Muscle of arm (tissue), 14 donors: ENCODE measurements at places on chromosomes 7 and 10. TPM values are rescaled to one million over a fixed set of nuclear protein-coding genes. Genes with fewer than 3 reads are reported as not detected.
A peak's percentile ranks its signal among the peaks of the same experiment; 100 is the strongest.

The GBF1 gene
- 47.8 TPM for polyA plus RNA-seq

The HTR7 gene
- 0.21 TPM for polyA plus RNA-seq

The OR13A1 gene
- polyA plus RNA-seq: not detected

The AASS gene
- polyA plus RNA-seq: 17.4 TPM

The UNCX gene
- polyA plus RNA-seq: not detected

- no peak for DNase-seq
These were observed 134.5 kb downstream of the PKD1L1 start for GRCh38 chr7:47813620-47814260.

- DNase-seq: no peak
These were observed 30.1 kb upstream of the POT1 start for GRCh38 chr7:124959676-124960075.

DNA sequence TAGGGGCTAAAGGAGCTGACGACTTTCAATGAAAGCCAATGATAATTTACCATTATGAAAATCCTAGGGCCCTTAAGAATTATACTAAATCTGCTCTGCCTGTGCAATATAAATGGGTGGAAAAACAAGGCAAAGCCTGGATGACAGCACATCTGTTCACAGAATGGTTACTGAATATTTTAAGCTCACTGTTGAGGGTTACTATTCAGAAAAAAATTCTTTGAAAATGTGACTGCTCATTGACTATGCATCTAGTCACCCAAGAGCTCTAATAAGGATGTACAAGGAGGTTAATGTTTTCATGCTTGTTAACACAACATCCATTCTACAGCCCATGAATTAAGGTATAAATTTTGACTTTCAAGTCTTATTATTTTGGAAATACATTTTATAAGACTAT lies 8.9 kb downstream of the DKK1 start:
- DNase-seq: no peak

- no peak for DNase-seq
These were observed 567 bp upstream of the EPO start for GRCh38 chr7:100719523-100720278.

DNA sequence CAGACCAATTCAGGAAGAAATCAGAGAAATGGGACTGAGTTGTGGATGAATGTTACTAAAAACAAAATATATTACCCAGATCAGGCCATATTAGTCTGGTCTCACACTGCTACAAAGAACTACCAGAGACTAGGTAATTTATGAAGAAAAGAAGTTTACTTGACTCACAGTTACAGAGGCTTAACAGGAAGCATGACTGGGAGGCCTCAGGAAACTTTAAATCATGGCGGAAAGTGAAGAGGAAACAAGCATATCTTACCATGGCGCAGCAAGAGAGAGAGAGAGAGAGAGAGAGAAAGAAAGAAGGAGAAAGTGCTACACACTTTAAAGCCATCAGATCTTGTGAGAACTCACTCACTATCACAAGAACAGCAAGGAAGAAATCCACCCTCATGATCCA lies 636.8 kb upstream of the GRM3 start:
- no peak for DNase-seq

DNA sequence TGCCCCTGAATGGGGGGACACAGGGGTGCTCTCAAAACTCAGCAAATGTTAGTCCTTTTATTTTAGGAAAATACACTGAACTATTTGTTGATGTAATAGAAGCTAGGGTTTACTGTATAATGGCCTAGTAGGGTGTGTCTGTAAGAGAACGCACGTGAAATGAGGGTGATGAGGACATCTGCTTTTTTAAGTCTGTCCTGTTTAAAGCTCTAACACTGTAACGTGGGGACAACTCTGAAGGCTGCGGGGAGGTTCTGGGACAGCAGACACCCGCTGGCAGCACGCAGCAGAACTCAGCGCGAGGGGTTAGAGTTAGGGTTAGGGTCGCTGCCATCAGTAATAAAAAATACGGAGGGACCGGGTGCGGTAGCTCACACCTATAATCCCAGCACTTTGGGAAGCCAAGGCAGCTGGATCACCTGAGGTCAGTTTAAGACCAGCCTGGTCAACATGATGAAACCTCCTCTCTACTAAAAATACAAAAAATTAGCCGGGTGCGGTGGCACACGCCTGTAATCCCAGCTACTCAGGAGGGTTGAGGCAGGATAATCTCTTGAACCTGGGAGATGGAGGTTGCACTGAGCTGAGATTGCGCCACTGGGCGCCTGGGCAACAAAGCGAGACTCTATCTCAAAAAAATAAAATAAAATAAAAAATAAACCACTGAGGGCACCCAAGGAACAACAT lies 98.0 kb downstream of the CTBP2 start:
- no peak for DNase-seq

GRCh38 chr10:99661377-99661763 lies 2.1 kb downstream of the ENTPD7 start:
- DNase-seq: no peak

- DNase-seq: no peak
These were observed 152.1 kb downstream of the HIBADH start for GRCh38 chr7:27510541-27510940.

DNA sequence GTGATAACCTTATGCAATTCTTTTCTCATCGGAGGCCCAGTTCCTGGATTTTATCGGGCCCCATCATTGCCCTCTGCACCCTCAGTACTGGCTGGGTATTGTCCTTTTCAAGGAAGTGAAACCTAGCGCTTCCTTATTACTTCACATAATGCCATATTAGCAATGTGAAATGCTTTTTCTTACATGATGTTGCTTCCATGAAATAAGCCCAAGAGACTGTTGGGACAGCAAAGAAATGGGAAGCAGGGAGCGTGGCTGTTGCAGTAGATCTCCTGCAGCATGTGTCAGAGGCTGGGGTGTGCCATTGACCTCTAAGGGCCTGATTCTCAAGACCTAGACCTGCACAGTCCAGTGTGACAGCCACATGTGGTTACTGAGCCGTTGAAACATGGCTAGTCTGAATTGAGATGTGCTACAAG lies 8.1 kb downstream of the CHN2 start:
- no peak for DNase-seq

- DNase-seq: no peak
These were observed 29.7 kb downstream of the TMEM248 start for GRCh38 chr7:66950763-66951162.

DNA sequence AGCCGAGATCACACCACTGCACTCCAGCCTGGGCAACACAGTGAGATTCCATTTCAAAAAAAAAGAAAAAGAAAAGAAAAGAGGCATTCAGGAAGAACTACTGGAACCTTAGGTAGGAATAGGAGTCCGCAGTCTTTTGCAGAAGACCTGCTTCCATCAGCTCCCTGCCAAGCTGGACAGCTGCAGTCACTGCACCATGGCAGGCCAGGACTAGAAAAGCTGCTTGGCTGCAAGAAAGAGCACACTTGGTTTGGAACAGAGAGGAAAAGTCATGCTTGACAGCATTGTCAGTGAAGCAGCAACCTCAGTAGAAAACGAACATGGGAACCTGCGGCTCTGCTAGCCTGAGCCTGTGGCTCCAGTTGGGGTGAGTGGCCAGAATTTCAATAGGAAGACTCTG lies 104.3 kb downstream of the MARCHF5 start:
- no peak for DNase-seq

DNA sequence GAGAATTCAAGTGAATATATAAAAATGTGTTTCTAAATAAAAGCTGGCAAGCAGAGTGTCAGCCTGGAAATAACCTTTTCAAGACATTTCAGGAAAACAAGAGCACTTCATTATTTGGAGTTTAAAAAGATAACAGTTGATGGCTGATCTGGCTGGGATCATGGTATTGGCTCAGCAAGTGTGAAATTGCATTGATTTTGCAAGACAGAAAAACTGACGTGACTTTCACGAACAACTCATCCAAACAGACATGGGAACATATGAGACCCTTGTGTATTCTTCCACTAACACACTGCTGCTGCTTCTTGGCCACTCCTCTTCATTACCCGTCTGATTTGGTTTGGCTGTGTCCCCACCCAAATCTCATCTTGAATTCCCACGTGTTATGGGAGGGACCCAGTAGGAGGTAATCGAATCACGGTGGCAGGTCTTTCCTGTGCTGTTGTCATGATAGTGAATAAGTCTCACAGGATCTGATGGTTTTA lies 108.5 kb downstream of the RAB18 start:
- DNase-seq: peak; percentile 57

- no peak for DNase-seq
These were observed 1.3 kb upstream of the C10orf67 start for GRCh38 chr10:23345861-23346260.

DNA sequence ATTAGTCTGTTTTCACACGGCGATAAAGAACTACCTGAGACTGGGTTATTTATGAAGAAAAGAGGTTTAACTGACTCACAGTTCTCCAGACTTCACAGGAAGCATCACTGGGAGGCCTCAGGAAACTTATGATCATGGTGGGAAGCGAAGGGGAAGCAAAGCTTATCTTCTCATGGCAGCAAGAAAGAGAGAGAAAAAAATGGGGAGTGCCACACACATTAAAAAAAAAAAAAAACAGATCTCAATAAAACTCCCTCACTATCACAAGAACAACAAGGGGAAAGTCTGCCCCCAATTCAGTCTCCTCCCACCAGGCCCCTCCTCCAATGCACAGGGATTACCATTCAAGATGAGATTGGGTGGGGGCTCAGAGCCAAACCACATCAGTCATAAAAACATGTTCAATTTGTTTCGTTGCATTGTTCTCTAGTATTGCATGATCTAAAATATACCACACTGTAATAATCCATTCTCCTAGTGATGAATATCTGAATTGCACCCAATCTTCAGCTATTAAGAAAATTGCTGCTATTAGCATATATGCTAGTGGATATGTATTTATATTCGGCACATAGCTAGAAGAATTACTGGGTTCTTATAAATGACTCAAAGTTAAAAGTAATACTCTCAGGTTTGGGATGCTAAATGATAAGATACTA lies 328.9 kb upstream of the KCND2 start:
- no peak for DNase-seq

GRCh38 chr10:99161165-99161564 lies 74.5 kb downstream of the HPSE2 start:
- no peak for DNase-seq

DNA sequence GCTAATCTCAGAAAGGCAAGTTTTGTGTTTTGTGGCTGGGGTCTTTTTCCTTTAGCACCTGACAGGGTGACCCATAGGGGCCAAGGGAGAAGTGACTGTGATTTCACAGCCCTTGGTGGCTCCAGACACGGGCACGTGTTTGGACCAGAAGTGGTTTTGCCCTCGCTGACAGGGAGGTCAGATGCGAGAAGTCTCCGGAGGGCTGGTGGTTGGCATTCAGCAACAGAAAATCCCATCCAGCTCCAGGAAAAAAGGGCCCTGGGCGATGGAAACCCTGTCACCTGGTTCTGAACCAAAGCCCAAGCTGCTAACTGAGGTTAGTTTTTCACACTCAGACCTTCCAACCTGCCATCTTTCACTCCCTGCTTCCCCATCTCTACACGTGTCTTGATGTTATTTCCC lies 272.9 kb downstream of the TRIL start:
- DNase-seq: no peak

- no peak for DNase-seq
These were observed 6.9 kb downstream of the ABCB8 start for GRCh38 chr7:151035026-151035717.

DNA sequence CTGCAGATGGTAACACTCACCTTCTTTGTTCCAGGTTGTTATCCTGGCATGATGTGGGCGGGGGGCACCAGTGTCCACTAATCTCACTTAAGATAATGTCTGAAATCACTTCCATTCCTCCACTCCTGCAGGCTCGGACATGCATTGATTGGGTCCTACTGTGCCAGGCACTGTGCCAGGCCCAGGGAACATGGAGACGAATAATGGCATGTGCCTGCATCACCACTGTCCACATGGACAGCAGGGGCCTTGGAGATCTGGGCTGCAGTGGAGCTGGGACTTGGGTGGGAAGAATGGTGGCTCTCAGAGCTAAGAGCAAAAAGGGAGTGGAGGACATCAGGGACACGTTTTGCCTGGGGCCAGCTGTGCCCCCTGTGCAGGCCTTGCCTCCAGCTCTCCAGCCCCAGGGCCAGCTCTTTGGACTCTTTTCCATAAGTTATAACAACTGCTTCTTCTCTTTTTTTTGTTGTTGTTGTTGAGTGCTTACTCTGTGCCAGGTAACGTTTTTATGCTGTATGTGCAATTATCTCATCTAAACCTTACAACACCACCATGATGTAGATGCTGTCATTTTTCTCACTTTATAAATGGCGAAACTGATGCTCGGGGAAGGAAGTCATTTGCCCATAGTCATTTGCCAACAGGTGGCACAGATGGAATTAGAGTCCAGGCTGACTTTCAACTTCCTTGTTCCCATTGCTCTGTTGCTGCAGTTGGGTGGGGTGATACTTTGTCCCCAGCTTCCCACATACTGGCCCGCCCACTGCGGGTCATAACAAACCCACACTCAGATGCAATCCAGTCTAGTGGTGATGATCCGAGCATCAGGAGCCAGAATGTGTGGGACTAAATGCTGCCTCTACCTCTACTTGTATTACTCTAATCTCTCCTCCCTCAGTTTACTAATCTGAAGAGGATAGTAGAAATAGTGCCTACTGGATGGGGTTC lies 19.1 kb downstream of the PLPP4 start:
- no peak for DNase-seq

GRCh38 chr7:1045069-1046063 lies 1.0 kb downstream of the GPR146 start:
- no peak for DNase-seq

DNA sequence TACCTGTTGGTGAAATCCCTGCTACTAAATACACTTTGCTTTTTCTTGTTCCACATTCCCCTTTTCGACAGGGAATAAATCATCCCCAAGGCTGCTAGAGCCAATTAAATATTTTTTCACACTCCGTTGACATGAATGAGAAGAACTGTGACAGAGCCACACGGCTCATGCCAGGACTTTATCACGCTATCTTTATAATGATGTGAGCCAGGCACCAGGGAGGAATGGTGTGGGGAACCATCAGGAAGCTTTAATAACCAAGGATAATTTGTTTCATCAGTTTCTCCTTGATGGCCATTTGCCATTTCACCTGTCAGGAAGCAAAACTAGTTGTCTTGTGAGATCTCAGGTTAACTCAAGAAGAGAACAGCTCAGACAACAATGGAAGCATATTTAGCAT lies 193.0 kb upstream of the C7orf33 start:
- DNase-seq: no peak

GRCh38 chr10:123995082-123995460 lies 98.3 kb downstream of the CHST15 start:
- DNase-seq: no peak

DNA sequence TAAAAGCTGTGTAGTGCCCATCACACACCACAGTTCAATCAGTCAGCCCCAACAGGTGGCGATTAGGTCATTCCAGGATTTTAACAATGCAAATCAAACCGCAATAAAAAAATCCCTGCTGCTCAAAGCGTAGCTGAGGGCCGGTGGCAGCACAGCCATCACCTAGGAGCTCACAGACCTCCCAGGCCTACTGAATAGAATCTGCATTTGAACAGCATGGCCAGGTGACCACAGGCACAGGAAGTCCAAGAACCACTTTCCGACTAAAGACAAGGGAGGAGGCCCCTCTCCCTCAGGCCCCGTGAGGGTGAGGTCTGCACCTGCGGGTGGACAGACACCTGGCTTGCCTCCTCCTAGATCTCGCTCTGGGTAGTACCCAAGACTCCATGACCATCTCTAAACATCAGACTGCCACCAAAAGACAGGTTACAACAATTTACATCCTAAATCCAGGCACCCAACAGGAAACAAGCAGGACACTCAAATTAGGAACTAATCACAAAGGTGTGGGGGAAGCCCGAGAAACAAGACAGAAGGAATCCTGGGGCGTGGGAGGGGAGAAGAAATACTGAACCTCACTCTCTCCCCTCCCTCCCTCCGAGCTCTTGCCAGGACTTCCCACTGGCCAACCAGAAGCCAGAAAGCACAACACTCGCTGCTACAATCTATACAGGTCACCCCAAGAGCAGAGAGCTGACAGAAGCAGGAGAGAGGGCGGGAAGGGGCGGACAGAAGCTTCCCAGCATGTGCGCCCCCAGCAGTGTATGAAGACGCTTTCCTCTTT lies 19.2 kb downstream of the GNA12 start:
- no peak for DNase-seq
